ENCODE measurements at places on chromosomes 6 and 20. TPM values are rescaled to one million over a fixed set of nuclear protein-coding genes. Genes with fewer than 3 reads are reported as not detected.

DNA sequence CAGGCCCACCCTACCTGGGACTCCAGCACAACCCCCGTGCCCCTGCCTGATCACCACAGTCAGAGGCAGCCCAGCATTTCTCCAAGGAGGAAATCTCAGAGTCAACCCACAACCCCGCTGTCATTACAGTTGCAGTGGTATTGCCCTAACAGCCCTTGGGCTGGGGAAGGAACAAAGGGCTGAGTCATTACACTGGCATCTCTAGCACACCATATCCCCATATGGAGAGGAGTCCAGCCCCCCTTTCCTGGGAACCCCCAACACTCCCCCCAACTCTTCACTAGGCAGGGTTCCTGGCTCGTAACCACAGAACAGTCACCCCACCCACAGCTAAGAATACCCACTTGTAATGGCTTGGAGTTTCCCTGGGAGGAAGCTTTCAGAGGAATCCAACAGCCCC lies 149.4 kb upstream of the OGFRL1 start:
- DNase-seq, result no peak

GRCh38 chr6:38034274-38034914 lies 214.9 kb downstream of the ZFAND3 start:
- DNase-seq, result no peak

The LRRC1 gene
- 27.0 TPM for polyA plus RNA-seq

The BNIP5 gene
- 0.33 TPM for polyA plus RNA-seq

DNA sequence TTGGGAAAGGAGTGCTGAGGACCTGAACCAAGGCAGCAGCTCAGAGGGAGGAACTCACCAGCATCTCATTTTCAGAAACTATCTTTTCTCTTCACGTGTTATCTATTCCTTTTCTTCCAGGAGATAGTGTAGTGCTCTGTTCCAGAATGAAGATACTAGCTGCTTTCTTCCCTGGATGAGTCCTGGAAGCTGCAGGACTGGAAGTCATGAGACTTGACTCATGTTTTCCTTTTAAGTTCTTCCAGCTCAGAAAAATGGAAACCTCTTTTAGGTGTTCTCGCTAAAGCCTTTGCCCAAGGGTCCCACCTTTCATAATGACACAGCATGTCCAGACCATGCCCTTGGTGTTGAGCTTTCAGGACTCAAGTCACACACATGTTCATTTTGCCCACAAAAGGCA lies 106.7 kb downstream of the UNC5CL start:
- no peak for DNase-seq

The IP6K3 gene
- 0.60 TPM for polyA plus RNA-seq

The CCM2L gene
- polyA plus RNA-seq, result 7.6 TPM

DNA sequence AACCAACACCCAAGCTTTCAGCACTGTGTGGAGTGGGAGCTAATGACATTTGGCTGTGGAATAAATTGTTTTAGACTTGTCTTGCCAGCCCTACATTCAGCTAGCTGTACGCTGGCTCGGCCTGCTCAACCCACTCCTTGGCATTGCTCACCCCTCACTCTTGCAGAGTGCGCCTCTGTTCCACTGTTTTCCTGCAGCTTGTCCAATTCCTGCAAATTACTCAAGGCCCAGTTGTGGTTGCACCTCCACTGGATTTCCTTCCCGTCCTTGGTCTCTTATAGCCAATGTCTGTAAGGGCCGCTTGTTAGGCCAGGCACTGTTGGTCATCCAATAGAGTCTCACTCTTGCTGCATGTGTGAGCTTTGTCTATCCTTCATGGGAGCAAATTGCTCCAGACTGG lies 289.2 kb upstream of the RNF24 start:
- no peak for DNase-seq

- DNase-seq, result no peak
These were observed 692.0 kb downstream of the DHX35 start for GRCh38 chr20:39654171-39654570.

GRCh38 chr6:6270948-6271535 lies 49.4 kb downstream of the F13A1 start:
- no peak for DNase-seq

- no peak for DNase-seq
These were observed 22.5 kb upstream of the C6orf58 start for GRCh38 chr6:127554435-127555006.

GRCh38 chr6:169921853-169922824 lies 170.7 kb downstream of the ERMARD start:
- peak; percentile 68 for DNase-seq

DNA sequence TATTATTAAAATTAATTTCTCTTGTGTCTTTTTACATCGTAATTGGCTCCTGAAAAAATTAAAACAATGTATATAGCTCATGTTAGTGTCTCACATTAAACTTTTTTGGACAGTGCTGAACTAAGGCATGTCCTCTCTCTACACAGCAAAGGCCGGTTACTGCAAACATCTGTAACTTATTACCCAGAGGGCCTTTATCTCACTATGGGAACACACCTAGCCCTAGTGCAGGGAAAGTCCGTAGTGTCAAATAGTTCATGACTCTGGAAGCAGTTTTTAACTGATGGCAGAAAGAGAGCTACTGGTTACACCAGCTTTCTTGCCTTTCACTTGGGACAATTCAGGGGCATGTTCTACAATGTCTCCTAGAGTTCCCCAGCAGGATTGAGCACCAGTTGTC lies 82.2 kb downstream of the PAK5 start:
- no peak for DNase-seq

The PDE10A gene
- polyA plus RNA-seq, result 20.7 TPM

- DNase-seq, result no peak
These were observed 106.1 kb upstream of the ADGRF4 start for GRCh38 chr6:47592131-47592840.

The FOXF2 gene
- polyA plus RNA-seq, result 0.31 TPM

GRCh38 chr20:1686151-1686748 lies 28.7 kb upstream of the SIRPG start:
- DNase-seq, result no peak

DNA sequence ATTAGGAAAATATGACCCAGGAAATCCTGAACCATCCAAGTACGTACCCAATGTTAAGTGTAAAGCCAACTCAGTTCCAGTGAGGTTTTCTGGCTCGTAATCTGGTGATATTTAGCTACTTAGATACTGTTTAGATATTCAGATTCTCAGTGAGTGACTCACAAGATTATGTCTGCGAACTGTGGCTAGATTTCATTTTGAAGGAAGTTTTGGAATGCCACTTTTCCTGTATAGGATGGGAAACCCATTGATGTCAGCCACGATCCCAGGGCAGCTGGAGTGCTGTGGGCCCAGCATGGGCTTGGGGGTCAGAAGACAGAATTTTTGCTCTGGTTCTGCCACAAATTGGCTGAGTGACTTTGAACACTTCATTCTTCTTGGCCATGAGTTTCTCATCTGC lies 76.3 kb downstream of the TMEM170B start:
- DNase-seq, result no peak

- DNase-seq, result no peak
These were observed 161.7 kb downstream of the PAK5 start for GRCh38 chr20:9677100-9677623.

GRCh38 chr6:133309579-133309978 lies 68.4 kb downstream of the EYA4 start:
- DNase-seq, result no peak

GRCh38 chr6:112204350-112204706 lies 50.0 kb downstream of the LAMA4 start:
- no peak for DNase-seq

The PRL gene
- 0.10 TPM for polyA plus RNA-seq

GRCh38 chr6:154993026-154993425 lies 2.1 kb upstream of the TIAM2 start:
- DNase-seq, result no peak

The WFDC6 gene
- polyA plus RNA-seq, result not detected

The F13A1 gene
- polyA plus RNA-seq, result 15.4 TPM

- DNase-seq, result no peak
These were observed 977 bp downstream of the HMGN4 start for GRCh38 chr6:26539071-26539615.

The ARHGAP40 gene
- 2.4 TPM for polyA plus RNA-seq

The WFDC12 gene
- polyA plus RNA-seq, result not detected

GRCh38 chr20:3753098-3753497 lies 14.5 kb downstream of the ADISSP start:
- DNase-seq, result no peak

GRCh38 chr20:57622579-57623381 lies 2.6 kb upstream of the ZBP1 start:
- no peak for DNase-seq

GRCh38 chr6:144181639-144182038 lies 31.3 kb downstream of the STX11 start:
- no peak for DNase-seq

- DNase-seq, result no peak
These were observed 341.8 kb downstream of the ZFAND3 start for GRCh38 chr6:38161331-38161730.

DNA sequence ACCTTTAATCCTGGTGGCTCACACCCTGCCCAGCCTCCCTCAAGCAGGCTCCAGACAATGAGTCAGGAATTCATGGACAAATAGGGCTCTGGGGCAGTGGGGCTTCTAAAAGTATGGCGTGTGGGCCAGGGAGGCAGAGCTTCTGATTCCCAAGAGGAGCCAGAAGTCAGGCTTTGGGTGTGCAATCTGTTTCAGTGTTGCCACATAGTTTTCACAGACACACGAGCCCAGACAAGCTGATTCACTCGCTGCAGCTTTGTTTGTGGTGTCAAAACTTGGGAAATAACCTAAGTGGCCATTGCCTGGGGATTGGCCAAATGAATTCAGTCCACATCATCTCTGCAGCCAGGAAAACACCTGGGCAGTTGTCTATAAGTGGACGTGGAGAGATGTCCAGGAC lies 9.2 kb downstream of the PEDS1 start:
- no peak for DNase-seq

- DNase-seq, result no peak
These were observed 495.4 kb upstream of the MANEA start for GRCh38 chr6:95081949-95082348.

- no peak for DNase-seq
These were observed 30.9 kb downstream of the KIAA1755 start for GRCh38 chr20:38229376-38230252.

DNA sequence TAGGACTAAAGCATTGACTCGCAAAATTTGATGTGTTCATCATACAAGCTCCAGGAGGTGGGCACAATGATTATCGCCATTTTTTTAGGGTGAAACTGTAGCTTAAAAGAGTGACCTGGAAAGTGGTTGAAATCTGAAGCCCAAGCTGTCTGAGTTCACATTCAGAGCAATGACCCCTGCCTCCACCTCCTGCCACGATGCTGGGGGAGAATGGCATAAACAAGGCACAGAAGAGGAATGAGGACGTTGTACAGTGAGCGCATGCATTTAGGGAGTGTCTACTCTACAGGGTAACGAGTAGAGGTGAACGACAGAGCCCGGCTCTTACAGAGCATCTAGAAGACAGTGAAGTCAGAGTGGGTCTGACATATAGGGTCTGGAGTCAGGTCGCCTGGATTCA lies 37.2 kb downstream of the CNKSR3 start:
- no peak for DNase-seq

GRCh38 chr6:105986998-105987397 lies 99.1 kb upstream of the PRDM1 start:
- DNase-seq, result no peak

The PAK5 gene
- 0.55 TPM for polyA plus RNA-seq

DNA sequence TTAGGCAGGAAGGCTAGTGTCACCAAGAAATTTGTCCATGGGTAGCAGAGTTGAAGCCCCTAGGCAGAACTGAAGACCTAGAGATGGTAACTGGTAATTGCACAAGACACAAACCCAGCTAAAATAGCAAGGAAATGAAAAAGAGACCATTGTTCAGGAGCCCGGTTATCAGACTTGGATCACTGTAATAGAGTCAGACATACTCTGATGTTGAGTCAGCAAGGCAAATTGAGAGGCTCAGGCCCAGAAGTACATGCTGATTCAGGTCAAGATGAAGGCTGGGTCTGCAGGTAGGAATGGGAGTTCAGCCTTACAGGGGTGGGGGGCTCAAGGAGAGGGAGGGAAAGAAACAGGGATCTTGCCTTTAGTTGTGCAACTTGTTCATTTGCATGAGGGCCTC lies 6.5 kb upstream of the TMEM242 start:
- no peak for DNase-seq

The BPIFA2 gene
- polyA plus RNA-seq, result not detected

DNA sequence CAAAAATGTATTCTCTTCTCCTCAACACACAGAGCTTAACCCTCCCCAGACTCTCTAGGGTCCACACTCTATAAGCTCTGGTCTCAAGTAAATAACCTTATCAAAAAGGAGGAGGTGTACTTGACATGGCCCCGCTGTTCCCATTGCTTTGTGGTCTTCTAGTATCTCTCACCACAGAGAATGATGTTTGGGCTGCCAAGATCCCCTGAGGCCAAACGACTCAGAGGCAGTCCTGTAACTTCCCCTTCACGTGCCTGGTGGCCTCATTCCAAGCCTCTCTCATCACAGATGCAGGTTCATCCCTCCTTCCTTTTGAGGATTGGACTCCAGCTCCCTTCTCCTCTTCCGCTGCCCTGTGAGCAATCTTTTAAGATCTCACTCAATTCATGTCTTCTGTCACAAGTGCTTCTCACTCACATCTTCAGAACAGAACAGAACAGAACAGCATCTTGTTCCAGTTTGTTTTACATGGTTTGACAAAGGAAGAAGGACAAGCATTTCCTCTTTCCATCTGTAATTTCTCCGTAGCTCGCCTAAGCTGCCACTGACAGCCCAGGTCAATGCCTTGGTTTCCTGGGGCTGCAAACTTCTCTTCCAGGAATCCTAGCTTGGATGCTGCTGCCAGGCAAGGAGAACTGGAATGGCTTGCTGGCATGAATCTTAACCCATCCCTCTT lies 541.5 kb downstream of the CD83 start:
- no peak for DNase-seq

- DNase-seq, result no peak
These were observed 61.8 kb downstream of the EPM2A start for GRCh38 chr6:145673504-145673903.

DNA sequence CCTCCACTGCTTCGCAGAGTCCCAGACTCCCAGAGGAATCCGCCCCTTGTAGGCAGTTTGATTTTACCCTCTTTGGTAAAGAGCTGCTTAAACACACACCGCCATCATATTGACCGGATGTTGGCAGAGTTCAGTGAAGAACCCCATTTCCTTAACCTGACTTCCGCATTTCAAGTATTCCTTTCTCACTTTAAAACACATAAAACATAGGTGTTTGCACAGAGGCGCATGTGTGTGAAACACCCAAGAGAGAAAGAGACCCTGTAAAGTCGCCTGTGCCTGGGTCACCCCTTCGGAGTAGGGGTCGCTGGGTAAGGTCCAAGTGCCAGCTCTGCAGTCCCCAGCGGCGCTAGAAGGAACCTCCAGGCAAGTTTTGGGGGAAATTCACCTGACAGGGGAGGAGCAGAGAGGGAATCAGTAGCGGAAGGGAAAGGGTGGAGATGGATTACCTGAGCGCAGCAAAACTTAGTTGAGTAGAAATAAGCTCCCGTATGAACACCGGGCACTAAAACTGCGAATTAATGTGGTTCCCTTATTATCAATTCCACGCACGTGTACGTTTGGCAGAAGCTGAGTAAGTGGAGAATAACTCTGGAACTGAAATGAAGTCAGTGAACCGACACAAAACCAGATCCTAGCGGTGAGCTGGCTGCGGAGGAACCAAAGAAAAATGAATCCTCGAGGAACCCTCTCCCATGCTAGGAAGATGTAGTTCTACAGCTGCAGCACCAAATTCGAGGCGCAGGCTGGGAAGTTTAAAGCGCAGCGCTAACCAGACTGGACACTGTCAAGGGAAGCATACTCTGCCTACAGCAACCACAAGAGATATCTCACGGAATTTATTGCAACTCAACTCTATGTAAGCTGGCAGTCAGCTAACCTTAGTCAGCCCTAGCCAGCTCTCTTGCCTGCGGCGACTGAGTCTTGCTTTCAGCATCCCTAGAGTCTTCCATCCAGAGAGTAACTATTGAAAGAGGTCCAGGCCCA lies 3.5 kb upstream of the HTR1B start:
- no peak for DNase-seq
